Hematopoietic multipotent progenitor cell treated with erythropoietin and hydrocortisone succinate and interleukin-3 and kit ligand, for 4 days (in vitro differentiated cells): ENCODE measurements at places on chromosomes 16 and 17.
A peak's percentile ranks its signal among the peaks of the same experiment; 100 is the strongest.

GRCh38 chr17:81428948-81429774 is 33.9 kb downstream of the BAHCC1 start:
- DNase-seq, result peak; percentile 86

- peak; percentile 46 for DNase-seq
These were observed 127.5 kb downstream of the CLEC16A start for GRCh38 chr16:11071829-11072228.

DNA sequence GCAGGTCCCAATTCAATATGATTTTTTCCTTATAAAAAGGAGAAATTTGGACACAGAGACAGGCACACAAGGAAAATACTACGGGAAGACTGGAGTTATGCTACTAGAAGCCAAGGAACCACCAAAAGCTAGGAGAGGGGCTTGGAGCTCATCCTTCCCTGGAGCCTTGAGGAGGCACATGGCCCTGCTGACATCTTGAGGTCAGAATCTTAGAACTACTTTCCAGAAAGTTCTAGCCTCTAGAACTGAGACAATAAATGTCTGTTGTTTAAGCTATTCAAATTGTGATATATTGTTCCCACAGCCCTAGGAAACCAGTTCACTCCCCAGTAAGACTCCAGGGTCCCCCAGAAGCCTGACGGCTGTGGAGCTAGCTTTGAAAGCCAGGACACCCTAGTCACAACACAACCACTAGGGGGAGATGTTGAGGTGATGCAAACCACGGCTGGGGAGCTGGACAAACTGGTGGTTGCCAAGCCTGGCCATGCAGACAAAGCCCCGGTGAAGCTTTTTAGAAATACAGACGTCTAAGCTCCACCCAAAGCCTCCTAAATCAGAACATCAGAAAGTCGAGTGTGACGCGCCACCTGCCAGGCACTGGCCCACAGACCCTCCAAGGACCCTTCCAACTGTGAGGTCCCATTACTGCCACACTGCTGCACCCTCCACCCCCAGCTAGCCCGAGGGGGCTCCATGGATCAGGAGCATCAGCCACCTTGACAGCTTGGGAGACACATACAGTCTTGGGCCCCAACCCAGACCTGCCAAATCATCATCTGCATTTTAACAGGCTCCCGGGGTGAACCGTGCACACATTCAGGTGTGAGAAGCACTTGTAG is 106.4 kb downstream of the SLC39A11 start:
- DNase-seq, result peak; percentile 94

GRCh38 chr16:80079072-80079471 is 461.7 kb upstream of the DYNLRB2 start:
- DNase-seq, result no peak

DNA sequence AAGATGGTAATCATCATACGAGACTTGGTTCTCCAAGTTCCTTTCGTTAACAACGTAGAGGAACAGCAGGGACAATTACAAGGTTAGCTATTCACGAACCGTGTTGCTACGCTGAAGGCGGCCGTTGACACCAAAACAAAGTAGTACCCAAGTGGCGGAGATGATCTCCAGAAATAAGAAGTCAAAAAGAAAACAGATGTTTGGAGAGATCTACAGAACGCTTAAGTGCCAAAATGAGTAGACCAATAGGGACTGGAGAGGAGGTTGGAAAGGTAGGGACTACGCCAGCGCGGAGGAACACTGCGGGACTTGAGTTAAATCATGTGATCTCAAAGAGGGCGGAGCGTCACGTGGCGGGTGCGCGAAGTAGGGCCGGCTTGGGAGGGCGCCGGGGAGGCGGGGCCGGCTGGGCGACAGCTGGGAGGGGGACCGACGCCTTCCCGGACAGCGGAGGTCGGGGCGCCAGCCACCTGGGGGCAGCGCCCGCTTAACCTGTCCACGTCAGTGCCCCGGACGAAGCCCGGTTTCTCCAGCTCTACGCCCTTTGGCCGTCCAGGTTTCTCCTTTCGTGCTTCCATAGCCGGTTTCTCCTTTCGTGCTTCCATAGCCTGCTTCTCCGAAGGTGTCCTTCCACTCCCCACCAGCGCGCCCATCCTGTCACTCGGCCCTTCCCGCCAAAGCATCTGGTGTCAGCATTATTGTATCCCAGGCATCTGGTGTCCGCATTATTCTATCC is 636 bp upstream of the GABARAP start:
- DNase-seq, result peak; percentile 97

DNA sequence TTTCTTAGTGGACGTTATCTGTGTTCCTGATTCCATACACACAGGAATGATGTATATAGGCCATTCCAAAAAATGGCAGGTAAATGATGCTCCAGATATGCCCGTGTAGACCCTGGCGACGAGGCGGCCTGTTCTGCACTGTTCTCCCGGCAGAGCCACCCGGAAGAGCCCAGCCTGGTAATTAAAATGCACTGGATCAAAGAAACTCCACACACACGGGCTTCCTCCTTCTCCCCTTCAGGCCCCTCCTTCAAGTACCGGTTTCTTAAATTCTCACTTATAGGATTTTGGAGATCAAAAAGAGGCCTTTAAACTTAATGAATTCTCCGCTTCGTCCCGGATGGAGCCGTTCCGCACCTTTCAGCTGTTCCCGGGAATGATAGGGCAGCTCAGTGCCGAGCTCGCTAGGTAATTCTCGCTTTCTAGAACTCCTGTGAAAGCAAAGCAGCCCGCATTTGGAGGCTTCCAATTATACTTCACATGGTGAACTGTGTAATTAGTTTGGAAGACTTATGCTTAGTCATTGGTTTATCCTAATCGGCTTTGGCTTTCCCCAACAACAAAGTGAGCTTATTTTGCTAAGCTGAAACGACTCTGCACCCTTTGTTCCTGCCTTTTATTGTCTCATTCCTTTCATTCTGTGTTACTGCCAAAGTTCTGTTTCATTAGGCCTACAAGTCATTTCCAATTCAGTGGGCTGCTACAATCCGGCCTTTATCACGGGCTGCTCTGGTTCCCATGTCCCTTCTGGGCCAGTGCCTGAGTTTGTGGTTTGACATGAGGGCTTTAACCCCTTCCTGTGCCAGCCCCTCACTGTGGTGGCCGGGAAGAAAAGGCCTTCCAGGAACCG is 150.0 kb downstream of the MSI2 start:
- DNase-seq, result peak; percentile 82

GRCh38 chr16:79767421-79768275 is 167.1 kb upstream of the MAF start:
- peak; percentile 60 for DNase-seq

GRCh38 chr17:28076144-28076543 is 33.7 kb downstream of the NLK start:
- DNase-seq, result peak; percentile 43

- no peak for DNase-seq
These were observed 142.4 kb upstream of the IRX3 start for GRCh38 chr16:54429029-54429428.

DNA sequence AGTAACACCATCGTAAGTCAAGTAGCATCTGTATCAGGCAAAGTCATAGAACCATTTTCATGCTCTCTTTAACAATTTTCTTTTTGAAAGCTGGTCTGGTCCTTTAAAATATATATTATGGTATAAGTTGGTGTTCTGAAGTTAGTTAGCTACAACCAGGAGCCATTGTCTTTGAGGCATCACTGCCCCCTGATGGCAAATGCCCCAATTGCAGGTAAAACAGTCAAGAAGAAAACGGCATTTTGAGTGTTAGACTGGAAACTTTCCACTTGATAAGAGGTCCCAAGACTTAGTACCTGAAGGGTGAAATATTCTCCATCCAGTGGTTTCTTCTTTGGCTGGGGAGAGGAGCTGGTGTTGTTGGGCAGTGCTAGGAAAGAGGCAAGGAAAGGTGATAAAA is 14.1 kb downstream of the TP53 start:
- DNase-seq, result peak; percentile 64

- no peak for DNase-seq
These were observed 15.4 kb upstream of the MRPL38 start for GRCh38 chr17:75920045-75920560.
